ENCODE measurements at places on chromosomes 11 and 22.
A peak's percentile ranks its signal among the peaks of the same experiment; 100 is the strongest.

GRCh38 chr11:17640493-17641164 lies 78.7 kb upstream of the MYOD1 start:
- DNase-seq, result peak; percentile 5

DNA sequence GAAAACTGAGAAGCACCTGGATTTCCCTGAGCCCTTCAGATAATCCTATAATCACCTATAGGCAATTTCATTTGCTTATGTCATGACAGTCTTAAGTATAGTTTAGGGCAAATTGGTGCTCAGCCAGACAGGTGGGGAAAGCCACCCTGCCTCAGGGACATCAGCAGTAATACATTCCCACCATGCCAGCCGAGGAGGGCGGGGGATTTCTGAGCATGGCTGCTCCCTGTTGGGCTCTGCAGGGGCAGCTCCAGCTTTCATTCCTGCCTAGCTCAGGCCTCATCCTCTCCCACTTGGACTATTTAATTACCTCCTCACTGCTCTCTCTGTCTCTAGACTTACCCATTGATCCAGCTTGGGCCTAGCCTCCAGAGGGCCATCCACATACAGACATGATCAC lies 9.0 kb upstream of the DRD2 start:
- no peak for DNase-seq

DNA sequence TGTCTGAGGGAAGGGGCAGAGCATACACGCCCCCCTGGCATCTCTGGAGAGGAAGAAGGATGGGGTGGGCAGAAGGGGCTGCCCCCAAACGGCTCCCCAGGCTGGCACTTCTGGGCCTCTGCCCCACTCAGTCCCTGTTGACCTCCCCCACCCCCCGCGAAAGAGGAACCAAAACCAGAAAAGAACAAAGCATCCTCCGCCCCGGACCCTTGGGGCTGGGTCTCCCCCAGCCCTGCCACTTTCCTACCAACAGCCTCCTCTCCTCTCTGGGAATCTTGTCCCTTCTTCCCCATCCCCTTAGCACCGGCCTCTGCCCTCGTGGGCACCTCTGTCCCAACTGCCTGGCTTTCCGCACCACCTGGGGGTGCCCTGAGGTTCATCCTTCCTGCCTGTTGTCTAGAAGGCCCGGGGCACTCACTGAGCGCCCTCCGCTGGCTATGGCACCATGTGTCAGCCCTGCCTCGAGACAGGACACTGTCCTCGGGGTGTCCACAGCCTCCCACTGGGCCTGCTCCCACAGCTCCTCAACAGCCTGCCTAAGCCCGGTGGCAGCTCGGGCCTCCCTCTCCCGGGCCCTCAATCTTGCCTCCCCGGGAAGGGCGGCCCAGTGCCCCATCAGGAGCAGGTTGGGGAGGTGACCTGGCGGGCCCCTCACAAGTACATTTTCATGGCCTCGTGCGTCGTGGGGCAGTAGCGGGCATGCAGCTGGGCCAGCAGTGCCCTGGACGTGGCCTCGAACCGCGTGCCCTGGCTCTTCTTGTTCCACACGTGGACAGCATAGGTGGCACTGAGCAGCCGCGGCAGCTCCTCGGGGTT lies 28.2 kb downstream of the A4GALT start:
- DNase-seq, result no peak

- DNase-seq, result no peak
These were observed 44.9 kb downstream of the LRRC32 start for GRCh38 chr11:76625472-76626186.

- DNase-seq, result peak; percentile 75
These were observed 13.8 kb upstream of the TEF start for GRCh38 chr22:41367680-41368542.

DNA sequence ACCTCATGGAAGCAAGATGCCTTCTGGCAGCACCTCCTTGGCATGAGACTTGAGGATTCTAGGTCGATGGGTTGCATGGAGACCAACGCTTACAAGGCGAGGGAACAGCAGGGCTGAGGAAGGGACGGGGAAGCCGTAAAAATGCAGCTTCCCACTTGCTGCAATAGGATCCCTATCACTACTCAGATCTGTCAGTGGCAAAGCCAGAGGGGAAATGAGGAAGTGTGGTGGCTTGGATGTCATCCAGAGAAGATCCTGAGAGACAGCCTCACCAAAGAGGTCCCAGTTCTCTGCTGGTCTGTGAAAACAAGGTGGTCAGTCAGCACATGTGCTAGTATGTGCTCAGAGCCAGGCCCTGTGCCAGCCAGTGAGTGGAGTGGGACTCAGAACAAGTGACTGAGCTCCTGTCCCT lies 22.2 kb downstream of the CYB5R2 start:
- no peak for DNase-seq

All from GM03348 (cell line).